ENCODE measurements at places on chromosomes 13 and 19.

DNA sequence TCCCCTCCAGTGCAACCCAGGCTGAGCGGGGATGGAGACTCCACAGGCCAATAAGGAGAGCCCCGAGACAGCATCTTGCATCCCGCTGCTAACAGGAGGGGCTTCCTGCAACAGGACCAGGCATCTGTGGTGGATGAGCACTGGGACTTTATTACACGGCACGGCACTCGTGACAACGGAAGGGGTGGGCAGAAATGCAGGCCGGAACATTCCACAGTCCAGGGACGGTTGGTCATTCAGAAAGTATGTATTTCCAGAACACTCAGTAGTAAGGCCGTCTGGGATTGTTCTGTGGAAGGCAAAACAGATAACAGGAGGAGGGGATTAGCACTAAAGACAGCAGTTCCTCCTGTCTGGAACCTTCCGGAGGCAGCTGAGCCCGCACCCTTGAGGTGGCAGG, 3.3 kb upstream of the TM6SF2 start:
- peak; percentile 29 for DNase-seq

GRCh38 chr19:51026554-51026831, at the start of gene KLK11:
Gene KLK11 (minus strand): TSS chr19:51026616. CDS start chr19:51025631, 985 bp downstream.
- DNase-seq: no peak

- no peak for DNase-seq
Observed at GRCh38 chr13:68749796-68750195, 1357.8 kb upstream of the ATXN8OS start.

DNA sequence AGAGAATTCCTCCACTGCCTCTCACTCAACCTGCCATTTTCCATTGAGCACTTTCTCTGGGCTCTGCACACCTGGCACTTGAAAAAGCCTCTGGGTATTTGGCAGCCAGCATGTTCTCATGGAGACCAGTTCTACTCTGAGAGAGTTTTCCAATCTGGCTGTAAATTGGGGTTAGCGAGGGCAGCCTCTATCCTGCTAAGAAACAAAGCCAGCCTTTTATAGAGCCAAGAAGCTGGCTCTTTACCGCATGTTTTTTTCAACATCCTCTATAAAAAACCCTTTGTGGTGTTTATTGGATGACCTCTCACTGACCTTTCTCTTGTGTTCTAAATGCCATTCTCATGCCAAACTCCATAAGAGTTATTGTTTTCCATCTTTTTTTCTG, 52.6 kb upstream of the RCBTB2 start:
- no peak for DNase-seq

- no peak for DNase-seq
Observed at GRCh38 chr13:50069261-50069660, 54.0 kb downstream of the KCNRG start.

- no peak for DNase-seq
Observed at GRCh38 chr13:46386392-46387063, 524 bp downstream of the RUBCNL start.

DNA sequence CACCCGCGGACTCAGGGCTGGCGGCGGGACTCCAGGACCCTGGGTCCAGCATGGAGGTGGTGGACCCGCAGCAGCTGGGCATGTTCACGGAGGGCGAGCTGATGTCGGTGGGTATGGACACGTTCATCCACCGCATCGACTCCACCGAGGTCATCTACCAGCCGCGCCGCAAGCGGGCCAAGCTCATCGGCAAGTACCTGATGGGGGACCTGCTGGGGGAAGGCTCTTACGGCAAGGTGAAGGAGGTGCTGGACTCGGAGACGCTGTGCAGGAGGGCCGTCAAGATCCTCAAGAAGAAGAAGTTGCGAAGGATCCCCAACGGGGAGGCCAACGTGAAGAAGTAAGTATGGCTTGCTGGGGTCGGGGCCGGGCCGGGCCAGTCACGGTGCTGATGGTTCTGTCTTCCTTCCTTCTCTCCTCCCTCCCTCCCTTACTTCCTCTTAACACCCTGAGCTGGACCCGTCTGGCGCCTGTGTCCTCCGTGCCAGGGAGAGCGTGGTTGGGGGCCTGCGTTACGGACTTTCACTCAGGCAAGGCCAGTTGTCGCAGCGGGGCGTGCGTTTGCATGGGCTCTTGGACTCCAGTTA, 1.4 kb downstream of the STK11 start:
- DNase-seq: no peak

Data from AG04450 (cell line).